ENCODE measurements at places on chromosomes 13 and 19.

GRCh38 chr19:53977991-53978731 is 13.3 kb upstream of the CACNG6 start:
- no peak for DNase-seq

DNA sequence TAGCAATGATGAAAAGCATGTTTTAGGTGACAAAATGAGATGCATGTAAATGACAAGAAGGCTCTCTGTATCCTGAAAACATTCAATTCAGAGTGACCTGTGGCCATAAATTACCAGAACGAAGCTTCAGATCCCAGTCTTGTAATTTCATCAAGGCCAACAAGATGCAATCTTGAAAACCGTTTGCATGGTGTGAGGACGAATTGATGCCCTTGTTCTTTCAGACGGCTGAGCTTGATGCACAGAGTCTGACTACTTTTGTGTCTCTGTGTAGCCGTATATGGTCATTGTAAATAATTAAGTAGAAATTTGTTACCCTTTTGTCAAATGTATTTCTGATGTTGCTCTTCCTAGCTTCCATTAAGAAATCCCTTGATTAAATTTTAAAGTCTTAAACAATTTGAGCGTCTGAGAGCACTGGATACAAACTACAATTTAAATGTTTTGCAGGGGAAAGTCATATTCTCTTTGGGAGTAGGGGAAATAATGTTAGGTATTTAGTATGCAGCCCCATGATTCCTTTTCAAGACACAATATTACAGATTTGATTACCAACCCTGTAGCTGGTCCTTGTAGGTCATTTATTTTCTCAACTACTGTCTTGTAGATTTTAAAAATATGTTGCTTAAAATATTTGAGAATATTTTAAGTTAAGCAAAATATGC is 125.8 kb upstream of the PCDH9 start:
- no peak for DNase-seq

DNA sequence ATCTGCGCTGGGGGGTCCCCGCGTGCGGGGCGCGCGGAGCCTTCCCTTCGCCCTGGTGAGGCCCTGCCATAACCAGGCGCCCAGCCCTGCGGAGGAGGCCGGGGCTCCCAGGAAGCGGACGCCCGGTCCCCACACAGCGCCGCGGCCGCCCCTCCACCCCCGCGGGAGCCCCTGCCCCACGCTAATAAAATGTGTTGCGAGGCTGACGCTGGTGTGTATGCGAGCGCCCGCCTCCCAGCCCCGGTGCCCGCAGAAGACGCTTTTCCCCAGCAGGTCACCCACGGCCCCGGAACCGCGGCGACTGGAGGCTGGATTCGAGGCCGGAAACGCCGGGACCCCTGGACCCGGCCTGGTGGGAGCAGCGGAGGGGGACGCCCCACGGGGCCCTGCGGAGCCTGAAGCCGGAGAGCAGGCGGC is 12.1 kb upstream of the CDC34 start:
- no peak for DNase-seq

- no peak for DNase-seq
These were observed 730 bp upstream of the ABCC4 start for GRCh38 chr13:95301968-95302393.

DNA sequence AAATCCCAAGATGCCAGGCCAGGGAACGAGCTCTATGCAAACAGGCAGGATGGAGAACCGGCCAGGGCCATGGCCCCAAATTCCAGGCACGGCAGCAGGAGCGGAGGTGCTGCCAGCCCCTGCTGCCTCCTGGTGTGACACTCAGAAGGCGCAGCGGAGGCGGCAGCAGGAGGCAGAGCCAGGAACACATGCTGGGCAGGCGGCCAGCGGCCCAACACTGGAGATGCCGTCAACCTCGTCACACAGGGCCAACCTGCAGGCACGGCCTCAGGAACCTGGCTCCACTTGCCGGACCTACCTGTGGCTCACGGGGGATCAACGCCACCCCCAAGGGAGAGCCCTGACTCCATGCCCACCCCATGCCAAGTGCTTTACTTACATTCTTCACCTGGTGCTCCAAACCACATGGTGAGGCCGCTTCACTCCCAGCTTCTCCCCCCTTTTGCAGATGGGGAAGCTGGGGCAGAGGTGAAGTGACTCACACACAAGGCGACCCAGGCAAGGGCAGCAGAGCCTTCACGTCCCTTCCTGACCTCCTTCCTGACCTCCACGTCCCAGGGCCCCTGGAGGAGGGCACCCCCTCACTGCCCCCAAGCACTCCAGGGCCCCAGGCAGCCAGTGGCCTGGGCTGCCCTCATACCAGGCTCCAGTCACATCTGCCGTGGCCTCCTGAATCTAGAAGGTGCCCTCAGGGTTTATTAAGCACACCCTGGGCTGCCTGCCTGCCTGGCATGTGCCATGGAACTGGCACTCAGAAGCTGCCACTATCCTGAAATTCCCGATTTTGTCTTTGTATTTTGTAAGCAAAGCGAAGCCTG is 43.5 kb downstream of the GGACT start:
- DNase-seq = no peak

DNA sequence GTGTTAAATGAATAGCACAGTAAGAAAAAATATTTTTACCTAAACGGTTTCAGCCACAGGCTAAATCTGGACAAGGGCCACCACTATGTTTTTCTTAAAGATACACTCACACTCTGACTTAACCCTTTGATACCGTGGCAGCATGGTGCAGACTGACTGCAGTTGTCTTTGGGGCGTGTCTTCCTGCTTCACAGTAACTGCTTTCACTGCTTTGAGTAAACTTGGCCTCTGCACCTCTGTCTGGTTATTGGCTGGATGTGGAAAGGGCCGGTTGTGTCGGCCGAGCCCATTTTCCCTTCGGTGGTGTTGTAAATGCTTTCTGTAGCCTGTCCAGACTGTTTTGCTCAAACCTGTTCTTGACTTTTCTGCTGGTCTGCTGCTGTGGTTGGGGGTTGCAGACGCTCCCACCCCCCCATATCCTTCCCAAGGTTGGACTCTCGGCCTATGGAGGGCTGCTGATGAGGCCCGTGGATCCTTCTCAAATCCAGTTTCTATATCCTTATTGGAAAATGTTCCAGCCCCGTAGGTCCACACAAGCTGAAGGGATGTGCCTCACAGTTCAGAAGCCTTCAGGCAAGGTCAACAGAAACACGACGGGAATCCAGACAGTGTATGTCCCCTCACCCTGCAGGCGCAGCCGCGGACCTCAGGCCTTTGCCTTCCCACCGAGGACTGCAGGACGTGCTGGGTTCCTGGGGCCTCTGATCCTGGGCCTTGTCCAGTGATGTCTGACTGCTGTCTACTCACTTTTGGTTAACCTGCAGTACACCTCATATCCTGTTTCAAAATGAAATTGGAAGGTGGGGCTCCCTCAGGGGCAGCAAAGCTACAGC is 90.2 kb upstream of the RNF113B start:
- DNase-seq = no peak

- no peak for DNase-seq
These were observed 7.8 kb downstream of the ZSWIM4 start for GRCh38 chr19:13803038-13803437.

GRCh38 chr19:15234431-15235130 is 2.3 kb upstream of the EPHX3 start:
- DNase-seq = no peak

GRCh38 chr13:61045251-61045650 is 370.4 kb downstream of the PCDH20 start:
- no peak for DNase-seq

DNA sequence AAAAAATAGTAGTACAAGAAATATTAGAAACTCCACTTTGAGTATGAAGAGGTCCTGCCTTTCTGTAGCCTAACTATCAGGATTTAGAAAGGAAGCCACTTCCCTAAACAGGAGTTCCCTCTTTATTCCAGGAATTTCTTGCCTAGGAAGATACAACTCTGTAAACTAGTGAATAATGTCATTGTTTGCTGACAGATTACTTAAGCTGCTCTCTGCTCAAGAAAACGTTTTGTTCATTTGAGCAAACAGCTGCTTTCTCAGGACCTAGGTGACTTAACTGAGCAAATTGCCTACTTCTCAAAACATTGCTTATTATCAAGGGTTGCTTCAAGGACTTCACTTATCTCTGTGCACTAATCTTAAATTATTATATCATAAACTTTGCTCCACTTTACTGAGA is 1419.4 kb upstream of the SLC10A2 start:
- no peak for DNase-seq

DNA sequence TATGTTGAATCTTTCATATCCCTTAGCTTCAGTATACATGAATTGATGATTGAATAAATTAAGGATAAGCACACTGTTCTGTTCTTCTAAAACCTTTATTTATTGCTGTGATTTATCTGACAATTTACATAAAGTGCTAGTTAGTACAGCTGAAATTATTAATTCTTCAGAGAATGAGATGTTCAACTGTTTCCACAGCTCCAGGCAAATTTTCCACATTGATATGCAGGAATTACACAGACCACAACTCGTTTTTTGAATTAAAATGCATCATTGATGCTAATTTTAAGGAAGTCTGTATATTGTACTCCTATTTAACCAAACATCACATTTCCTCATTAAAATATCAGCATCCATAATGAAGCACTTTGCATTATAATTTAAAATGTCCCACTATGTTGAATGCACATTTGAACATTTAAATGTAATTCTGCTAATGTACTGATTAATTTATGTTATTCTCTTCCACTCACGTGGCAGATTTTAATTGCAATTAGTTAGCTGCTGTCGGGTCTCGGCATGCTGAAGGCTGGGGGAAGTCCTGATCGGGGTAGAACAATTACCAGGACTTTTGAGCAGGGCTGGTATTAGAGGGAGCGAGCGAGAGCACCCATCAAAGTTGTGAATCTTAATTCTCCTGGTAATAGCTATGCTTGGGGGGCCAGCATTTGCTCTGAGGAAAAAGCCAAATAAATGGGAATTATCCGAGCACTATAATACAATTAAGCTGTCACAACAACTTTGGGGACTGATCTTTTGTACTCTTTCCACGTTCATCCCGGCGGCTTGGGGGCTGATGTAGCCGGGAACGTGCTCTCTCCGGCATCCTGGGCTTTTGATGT is 136.7 kb upstream of the TMTC4 start:
- no peak for DNase-seq

DNA sequence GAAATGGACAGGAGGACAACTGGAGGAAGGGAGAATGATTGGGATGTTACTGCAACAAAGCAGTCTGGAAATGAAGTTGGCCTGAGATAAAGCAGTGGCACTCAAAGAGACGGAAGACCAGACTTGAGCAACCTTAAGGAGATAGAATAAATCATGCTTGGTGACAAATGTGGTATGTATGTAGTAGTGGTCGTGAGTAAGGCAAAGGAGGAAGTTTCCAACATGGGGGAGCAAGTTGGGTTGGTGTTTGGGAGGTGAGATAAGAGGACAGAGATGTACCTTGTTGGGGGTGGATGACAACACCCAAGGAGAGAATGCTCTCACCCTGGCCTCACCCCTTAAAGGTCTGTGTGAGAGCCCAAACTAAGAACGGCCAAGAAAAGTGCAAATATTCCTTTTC is 420.5 kb downstream of the DIAPH3 start:
- no peak for DNase-seq

- DNase-seq = peak; percentile 48
These were observed 7.6 kb downstream of the F2RL3 start for GRCh38 chr19:16896146-16897028.

- DNase-seq = no peak
These were observed 33.4 kb downstream of the ABCC4 start for GRCh38 chr13:95267662-95268342.

DNA sequence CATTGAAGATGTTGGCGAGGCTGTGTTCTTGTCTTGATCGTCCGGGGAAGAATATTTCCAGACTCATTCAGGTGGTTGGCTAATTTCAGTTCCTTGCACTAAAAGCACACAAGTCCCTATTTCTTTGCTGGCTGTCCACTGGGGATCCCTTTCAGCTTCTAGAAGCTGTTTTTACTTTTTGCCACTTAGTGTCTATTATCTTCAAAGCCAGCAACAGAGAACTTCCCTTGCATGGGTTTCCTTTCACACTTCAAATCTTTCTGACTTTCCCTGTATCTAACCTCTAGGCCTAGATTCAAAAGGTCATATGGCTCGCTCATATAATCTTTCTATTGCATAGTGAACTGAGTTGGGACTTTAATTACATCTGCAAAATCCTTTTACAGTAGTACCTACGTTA is 215.3 kb upstream of the PCDH9 start:
- no peak for DNase-seq

DNA sequence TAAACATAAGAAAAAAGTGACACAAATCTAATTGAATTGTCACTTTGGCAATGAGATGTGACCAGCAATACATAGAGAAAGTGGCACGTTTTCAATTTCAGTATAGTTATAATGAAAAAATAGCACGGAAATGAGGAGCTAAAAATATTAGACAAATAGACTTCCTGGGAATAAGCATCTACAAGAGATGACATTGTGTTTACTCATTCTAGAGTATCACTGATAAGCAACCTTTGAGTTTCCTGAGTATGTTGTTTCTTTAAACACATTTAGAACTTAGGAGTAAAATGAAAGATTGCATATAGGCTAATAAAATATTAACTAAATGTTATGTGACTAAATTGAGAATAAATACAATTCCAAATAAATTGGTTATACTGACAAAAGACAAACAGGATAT is 207.1 kb upstream of the SLITRK6 start:
- DNase-seq = no peak

All from NCI-H146 (cell line).